ENCODE measurements at places on chromosomes 12 and 14.

- DNase-seq: no peak
These were observed 39.3 kb downstream of the SRRM4 start for GRCh38 chr12:119020406-119021360.

DNA sequence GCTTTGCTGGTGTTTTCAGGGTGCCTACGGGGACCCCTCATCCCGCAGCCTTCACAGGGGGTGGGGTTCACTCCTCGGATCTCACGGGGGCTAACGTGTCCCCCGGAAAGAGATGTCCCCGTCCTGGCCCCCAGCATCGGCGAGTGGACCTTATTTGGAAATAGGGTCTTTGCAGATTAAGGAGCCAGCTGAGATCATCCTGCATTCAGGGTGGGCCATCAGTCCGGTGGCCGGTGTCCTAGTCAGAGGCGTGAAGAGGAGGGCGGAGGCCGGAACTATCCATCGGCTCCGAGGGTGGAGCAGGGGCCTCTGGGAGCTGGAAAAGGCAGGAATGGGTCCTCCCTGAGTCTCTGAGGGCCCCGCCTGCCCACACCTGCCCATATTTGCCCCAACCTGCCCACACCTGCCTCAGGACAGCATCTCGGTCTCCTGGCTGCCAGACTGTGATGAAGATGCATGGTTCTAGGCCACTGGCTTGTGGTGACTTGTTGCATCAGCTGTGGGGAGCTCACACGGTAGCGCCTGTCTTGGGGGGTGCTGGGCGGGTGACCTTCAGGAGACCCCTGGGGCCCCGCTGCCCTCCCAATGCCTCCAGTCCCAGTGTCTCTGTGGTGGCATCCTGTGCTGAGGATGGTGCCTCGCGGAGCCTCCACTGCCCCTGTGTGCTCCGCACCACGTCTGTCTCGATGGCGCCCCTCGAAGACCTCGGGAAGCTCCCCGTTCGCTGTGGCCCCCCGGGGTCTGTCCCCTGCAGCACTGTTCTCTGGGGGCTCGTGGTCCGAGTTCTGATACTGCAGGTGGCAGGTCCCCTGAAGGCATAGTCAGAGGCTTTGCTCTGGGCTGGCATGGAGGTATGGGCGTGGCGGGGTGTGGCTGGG lies 14.7 kb downstream of the NOC4L start:
- DNase-seq: no peak

- DNase-seq: no peak
These were observed 28.8 kb downstream of the SENP1 start for GRCh38 chr12:48077111-48077510.

- DNase-seq: no peak
These were observed 43.5 kb downstream of the CCDC177 start for GRCh38 chr14:69531135-69531534.

DNA sequence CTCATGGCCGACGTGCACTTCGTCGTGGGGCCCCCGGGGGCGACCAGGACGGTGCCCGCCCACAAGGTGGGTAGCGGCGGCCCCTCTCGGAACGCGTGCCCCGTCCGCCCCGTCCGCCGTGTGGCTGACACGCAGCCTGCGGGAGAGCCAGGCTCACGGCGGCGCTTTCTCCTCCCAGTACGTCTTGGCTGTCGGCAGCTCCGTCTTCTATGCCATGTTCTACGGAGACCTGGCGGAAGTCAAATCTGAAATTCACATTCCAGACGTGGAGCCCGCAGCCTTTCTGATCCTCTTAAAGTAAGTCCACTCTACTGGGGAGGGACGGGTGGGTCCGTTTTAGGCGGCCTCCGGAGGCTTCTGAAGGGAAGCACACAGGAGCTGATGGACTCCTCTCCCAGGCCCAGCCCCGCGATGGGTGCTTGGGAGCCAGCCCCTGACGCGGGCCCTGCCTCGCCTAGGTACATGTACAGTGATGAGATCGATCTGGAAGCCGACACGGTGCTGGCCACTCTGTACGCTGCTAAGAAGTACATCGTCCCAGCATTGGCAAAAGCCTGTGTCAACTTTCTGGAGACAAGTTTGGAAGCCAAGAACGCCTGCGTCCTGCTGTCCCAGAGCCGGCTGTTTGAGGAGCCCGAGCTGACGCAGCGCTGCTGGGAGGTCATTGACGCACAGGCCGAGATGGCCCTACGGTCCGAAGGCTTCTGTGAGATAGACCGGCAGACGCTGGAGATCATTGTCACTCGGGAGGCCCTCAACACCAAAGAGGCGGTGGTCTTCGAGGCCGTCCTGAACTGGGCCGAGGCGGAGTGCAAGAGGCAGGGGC lies 1.1 kb downstream of the BTBD6 start:
- no peak for DNase-seq

DNA sequence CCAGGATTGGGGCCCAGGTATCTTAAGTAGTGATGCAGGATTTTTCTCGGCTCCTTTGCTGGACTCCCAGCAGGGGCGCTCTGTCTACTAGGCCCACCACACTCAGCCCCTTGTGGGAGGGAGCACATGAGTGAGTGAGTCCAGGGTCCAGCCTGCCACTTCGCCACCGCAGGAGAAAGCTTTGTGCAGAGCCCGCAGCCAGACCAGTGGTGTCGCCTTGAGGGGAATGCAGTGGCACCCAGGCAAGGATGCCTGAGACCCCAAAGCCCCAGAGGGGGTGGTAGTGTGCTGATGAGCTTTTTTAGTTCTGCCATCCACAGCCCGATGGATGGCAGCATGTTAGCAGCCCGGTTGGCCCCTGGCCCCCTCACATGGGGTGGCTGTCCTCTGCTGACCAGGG lies 5.4 kb upstream of the MRPS35 start:
- no peak for DNase-seq

DNA sequence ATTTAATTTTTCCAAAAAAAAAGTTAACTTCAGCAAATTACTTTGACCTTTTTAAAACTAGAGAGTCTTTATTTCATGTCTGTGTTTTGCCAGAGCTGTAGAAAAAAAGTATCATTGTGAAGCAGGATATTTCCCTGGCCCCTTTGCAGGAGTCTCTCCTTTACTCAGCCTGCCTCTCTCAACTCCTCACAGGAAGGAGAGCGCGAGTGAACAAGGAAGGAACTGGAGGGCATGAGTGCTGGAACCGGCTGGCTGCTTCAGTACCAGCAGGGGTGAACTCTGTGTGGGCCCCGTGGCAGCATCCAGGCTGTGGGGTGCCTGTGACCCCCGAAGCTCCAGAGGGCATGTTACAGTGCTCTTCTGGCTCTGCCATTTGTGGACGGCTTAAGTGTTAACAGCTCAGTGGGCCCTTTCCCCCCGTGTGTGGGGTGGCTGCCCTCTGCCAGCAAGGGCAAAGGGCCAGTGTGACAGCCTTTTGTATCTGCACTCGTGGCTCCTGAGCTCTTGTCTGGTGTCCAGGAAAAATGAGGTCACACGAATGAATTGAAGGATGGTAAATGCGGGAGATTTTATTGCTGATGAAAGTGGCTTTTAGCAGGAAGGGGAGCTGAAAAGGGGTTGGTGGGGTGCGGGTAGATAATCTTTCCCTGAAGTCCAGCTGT lies 76.6 kb upstream of the KCNH3 start:
- no peak for DNase-seq
